ENCODE measurements at places on chromosomes 5 and 9.

DNA sequence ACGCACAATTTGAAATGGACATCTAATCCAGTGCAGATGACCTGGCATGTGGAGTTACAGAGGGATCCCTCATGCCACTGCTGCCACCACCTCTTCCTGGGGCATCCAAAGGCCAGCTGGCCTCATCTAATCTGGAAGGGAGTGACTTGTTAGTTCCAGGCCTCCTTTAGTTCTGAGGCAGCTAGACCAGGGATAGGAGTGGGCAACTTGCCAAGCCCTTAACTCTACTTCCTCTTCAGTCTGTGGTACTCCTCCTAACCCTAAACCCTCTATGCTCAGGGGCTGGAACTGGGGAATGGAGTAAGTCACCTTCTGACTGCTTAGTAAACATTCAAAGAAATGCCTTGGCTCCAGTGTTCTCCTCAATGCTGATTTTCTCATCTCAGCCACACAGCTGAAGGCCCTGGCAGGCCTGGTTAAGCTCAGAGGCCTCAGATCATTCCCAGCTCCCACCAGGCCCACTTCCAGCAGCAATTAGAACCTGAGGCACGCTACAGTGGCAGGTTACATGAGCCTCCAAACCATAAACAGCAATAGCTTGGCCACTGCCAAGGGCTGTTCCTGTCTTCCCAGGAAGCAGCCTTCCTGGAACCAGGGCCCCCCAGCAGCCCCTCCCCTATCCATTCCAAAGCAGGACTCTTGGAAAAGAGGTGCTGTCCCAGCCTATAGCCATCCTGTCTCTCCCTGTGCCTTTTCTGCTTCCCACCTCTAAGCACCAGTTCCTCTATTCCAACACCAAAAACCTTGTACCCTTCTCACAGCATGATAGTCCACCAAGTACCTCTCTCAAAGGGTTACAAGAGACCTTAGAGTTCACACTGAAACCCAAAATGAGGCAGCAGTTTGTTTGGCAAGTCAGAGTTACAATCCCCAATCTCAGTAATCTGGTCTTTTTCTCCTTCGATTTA, 2.0 kb downstream of the EIF4EBP3 start:
- peak; percentile 23 for DNase-seq

DNA sequence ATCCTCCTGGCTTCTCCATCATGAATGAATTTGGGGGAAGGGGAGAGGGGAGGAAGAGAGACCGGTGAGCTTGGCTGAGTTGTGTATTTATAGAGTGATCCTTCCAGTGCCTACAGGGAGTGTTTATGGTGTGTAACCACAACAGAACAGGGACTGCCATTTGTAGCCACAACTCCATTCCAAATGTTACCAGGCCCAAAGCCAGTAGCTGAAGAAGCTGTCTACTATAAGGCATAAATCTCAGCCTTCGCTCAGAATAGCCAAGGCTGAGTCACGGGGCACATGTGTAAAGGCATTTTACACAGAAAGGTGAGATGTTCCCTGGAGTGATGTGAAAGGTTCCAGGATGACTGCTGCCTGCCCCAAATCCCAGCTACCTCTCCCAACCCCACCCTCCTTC, 2.5 kb downstream of the TMEM252 start:
- no peak for DNase-seq

DNA sequence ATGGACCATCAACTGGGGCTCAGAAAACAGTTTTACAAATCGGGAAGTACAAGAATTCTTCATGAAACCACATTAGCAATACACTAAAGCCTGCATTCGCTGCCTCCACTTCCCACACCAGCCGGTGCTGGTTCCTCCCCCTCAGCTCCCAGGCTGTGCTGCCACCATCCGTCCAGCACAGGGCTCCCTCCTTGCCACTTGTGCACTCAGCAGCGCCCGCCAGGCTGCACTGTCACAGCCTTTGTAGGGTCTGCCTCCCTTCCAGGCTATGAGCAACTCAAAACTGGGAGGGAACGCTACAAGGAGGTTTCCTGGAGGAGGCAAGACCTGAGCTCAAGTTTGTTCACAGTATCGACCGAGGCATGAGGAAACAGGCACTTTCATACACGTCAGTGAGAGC, 7.7 kb downstream of the MAPK9 start:
- no peak for DNase-seq

- peak; percentile 88 for DNase-seq
These were observed 80.5 kb upstream of the JAK2 start for GRCh38 chr9:4904322-4905134.

GRCh38 chr9:130670644-130671043, 6.2 kb downstream of the PRDM12 start:
- DNase-seq = peak; percentile 27

- DNase-seq = no peak
These were observed 228.9 kb upstream of the SNX2 start for GRCh38 chr5:122545986-122546385.

GRCh38 chr9:127418037-127418471, 6.1 kb upstream of the ZNF79 start:
- DNase-seq = no peak

- no peak for DNase-seq
These were observed 79.6 kb downstream of the WNK2 start for GRCh38 chr9:93263334-93264229.

GRCh38 chr5:158320178-158320674, 461.3 kb upstream of the CLINT1 start:
- no peak for DNase-seq

GRCh38 chr5:31574772-31575171, 42.7 kb downstream of the C5orf22 start:
- no peak for DNase-seq

DNA sequence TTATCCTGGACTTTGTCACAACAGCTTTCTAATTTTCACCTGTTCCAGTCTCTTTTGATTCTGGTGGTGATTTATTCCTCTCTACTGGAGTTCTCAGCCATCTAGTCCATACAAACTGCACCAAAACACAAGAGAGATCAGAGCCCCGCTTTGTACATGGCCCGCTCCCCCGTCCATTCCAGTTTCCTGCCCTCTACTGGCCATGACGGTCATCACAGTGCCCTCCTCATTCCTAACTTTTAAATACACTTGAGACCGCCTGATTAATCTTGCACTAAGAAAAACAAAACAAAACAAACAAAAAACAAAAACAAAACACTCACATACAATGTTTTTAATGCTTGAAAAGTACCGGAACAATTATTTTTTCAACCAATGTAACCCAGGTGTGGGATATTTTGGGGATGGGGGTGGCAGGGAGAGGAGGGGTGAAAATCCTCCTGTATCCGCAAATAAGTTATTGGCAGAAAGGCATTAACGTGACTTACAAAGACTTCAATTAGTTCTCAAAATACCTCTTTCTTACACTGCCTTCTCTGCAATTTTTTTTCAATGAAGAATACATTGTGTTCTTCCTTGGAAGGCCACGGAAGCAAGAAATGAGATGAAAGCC, 84.8 kb upstream of the PAM start:
- no peak for DNase-seq

DNA sequence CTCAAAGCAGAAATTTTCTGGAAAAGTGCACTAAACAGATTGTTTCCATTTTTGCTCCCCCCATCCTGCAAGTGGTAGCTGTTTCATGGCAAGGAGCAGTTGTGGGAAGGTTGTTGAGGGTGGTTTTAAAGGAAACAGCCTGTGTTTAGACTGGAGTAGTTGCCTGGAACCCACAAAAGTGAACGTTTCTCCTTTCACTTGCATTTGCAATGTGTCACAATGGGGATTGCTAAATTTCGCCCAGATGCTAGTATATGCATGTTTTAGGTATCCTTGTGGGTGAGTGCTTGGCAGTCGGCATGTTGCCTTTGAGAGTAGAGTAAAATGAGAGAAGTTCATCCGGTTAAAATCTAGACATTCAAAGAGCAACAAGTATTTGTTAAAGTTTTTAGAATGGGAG, 1099.9 kb upstream of the DMAC1 start:
- DNase-seq = no peak

GRCh38 chr5:9892696-9893095, 262.5 kb upstream of the TAS2R1 start:
- no peak for DNase-seq
